Posterior vena cava (tissue), 2 donors: ENCODE measurements at places on chromosomes 5 and 9. TPM values are rescaled to one million over a fixed set of nuclear protein-coding genes. Genes with fewer than 3 reads are reported as not detected.

- no peak for DNase-seq
Measured at GRCh38 chr5:6488021-6488420, 39.4 kb downstream of the UBE2QL1 start.

DNA sequence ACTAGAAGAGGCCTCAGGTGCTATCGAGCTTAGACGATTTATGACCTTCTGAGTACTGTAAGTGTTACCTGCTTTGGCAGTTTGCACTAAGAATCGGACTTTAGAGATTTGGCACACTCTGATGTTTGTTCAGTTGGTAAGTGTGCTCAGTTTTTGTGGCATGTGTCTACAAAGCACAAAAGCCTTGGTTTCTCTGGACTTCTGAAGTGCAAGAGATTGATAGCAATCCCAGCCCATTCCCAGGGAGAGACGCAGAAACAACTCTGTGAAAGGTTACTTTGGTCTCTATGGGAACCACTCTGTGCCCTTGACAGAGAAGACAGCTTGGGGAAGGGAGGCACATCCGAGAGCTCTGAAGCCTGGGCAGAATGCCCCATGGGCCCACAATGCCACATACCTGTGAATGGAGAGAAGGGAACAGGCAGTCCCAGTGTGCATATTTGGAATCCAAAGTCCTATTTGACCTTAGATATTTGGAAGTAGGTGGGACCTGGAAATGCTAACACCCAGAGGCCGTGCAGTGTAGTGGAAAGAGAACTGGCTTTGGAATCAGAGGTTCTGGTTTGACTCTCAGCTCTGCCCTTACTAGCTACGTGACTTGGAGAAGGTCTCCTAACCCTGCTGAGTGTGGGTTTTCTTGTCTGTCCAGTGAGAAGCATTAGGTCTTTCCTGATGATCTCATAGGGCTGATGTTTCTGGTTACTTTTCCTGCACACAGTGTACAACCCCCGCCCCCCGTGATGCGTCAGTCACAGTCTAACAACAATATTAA, 194.3 kb upstream of the VLDLR start:
- DNase-seq, result no peak

DNA sequence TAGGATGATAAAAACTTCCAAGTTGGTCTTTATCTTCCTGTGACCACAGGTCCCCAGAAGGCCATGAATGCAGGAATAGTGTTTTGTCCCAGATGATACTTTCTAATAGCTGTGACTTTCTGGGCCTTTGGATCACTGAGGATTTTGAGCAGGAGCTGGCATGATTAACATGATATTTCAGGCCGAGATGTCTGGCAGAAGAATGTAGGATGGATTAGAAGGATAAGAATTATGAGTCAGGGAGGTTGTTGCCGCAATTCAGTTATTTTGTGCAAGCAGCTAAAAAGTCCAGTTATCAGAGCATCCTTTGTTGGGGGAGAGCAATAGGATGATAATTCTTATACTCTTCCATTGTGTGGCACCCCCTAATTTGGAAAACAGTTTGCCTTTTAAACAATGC, 189.7 kb downstream of the PSAT1 start:
- DNase-seq, result no peak

GRCh38 chr9:123402981-123403509, 47.0 kb downstream of the CRB2 start:
- DNase-seq, result no peak

GRCh38 chr5:153953411-153953810, 85.3 kb downstream of the FAM114A2 start:
- DNase-seq, result no peak

DNA sequence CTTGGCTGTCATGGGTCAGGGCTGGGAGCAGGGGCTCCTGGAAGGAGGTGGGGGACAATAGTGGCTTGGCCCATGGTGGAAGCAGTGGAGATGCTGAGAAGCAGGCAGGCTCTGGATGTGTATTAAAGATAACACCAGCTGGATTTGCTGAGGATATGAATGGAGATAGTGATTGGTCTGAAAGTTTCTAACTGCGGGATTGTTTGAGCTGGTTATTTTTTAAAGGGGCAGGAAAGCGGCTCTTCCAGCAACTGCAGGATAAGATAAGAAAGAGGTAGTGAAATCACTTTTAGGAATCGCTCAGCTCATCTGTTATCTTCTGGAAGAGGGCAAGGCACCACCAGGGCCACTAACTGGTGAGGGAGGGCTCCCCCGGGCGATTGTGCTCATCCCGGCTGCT, 125.5 kb downstream of the TENT4A start:
- DNase-seq, result no peak

DNA sequence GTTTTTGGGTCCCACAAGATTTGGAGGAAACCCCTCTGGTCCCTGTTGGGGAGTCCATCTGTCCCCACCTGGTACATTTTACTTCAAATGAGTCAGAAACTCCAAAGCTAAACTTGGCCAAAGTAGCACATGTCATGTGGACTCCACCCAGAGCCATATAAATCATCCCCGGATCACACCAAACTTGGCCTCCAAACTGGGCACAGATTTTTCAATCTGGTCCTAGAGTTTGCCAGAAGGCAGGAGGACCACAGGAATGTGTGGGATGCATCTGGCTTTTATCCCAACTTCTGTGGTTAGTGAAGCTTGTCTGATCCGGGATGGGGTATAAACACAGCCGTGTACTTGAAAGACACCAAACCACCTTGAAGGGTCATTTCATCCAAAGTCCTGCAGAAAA, 66.3 kb downstream of the MAT2B start:
- DNase-seq, result no peak

Gene PCDHGA9
- total RNA-seq, result 7.2 TPM
